Heart right ventricle (tissue), 16 donors: ENCODE measurements at places on chromosomes 5 and 9. TPM values are rescaled to one million over a fixed set of nuclear protein-coding genes. Genes with fewer than 3 reads are reported as not detected.

EIF4E1B gene
- not detected for total RNA-seq

TERT gene
- not detected for total RNA-seq

SCGB3A2 gene
- total RNA-seq = not detected

CHSY3 gene
- total RNA-seq = 1.3 TPM

GAPT gene
- not detected for total RNA-seq

PCDHGB6 gene
- total RNA-seq = 5.4 TPM

CXCL14 gene
- total RNA-seq = 0.49 TPM

DNA sequence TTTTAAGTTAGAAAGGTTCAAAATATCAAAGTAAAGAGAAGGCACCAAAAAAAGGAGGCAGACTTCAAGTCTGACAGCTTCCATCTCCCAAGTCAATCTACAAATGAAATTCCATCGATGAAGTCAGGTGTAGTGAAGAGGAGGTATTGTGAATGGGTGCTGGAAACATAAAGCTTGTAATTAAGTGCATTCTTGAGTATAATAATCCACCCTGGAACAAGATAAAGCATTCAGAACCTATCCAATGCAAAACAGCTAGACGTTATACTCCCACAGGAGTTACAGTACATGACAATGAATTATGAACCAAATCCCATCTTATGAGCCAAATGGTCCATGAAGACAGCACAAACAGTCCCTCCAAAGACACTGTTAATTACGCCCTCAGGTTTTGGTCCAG is 22.3 kb downstream of the BNC2 start:
- H3K36me3 ChIP-seq = no peaks in the 10 kb centered on the region
- H3K4me3 ChIP-seq = no peak overlapping the region
- no peak for DNase-seq
- H3K27ac ChIP-seq = no peak overlapping the region

DNA sequence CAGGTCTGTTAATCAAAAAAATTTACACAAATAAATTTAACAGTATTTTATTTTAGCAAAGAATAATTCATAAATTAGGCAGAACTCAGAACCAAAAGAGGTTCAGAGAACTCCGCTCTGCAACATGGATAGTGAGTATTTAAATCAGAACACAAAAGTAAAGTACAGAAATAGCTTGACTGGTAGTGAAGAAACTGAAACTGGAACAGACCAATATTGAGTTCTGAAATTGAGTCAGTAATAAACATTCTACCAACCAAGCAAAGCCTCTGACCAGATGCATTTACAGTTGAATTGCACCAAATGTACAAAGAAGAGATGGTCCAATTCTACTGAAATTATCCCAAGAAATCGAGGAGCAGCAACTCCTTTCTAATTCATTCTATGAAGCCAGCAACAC is 1542.8 kb downstream of the EFNA5 start:
- no peak overlapping the region for H3K27ac ChIP-seq
- H3K27me3 ChIP-seq = no peaks in the 10 kb centered on the region
- no peaks in the 10 kb centered on the region for H3K4me1 ChIP-seq
- no peak for DNase-seq
- no peaks in the 10 kb centered on the region for H3K36me3 ChIP-seq

DNA sequence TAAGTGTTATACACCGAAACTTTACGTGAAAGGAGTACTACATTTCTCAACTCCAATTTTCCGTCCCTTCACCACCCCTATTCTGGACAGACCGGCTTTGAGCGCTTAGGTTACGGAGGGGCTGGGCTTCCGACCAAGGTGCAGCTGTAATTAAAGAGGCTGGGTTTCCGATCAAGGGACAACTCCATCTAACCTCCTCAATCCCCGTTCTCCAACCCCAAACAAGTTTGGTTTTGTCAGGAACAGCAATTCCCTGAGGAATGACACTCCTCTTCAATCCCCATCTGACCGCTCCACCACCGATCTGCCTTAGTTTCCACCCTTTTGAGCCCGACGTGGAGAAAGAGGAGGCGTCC is 577 bp downstream of the TUT7 start:
- DNase-seq = no peak
- peaks cover 29% of the 10 kb centered on the region for H3K36me3 ChIP-seq
- H3K27ac ChIP-seq = peak overlapping the region; percentile 59
- peak overlapping the region; percentile 95 for H3K4me3 ChIP-seq
- H3K27me3 ChIP-seq = no peaks in the 10 kb centered on the region
- peaks cover 56% of the 10 kb centered on the region for H3K4me1 ChIP-seq

- H3K36me3 ChIP-seq = no peaks in the 10 kb centered on the region
- H3K27ac ChIP-seq = peak overlapping the region; percentile 87
- H3K27me3 ChIP-seq = no peaks in the 10 kb centered on the region
- no peak overlapping the region for H3K4me3 ChIP-seq
- DNase-seq = no peak
Measured at GRCh38 chr5:151212406-151212798, 11.5 kb downstream of the CCDC69 start.

GRCh38 chr5:164581889-164582288 is 1076.5 kb downstream of the MAT2B start:
- no peaks in the 10 kb centered on the region for H3K36me3 ChIP-seq
- no peak for DNase-seq
- H3K27me3 ChIP-seq = no peaks in the 10 kb centered on the region
- no peaks in the 10 kb centered on the region for H3K4me1 ChIP-seq

GRCh38 chr5:38473008-38473407 is 83.4 kb downstream of the LIFR start:
- peak; percentile 44 for DNase-seq
- H3K4me3 ChIP-seq = no peak overlapping the region
- H3K36me3 ChIP-seq = no peaks in the 10 kb centered on the region

- H3K27ac ChIP-seq = no peak overlapping the region
- no peak overlapping the region for H3K4me3 ChIP-seq
- no peaks in the 10 kb centered on the region for H3K4me1 ChIP-seq
- no peaks in the 10 kb centered on the region for H3K27me3 ChIP-seq
- H3K36me3 ChIP-seq = no peaks in the 10 kb centered on the region
Measured at GRCh38 chr5:180364306-180364856, 11.2 kb upstream of the GFPT2 start.

- no peaks in the 10 kb centered on the region for H3K4me1 ChIP-seq
- H3K36me3 ChIP-seq = no peaks in the 10 kb centered on the region
- H3K27ac ChIP-seq = no peak overlapping the region
- H3K27me3 ChIP-seq = no peaks in the 10 kb centered on the region
- DNase-seq = no peak
Measured at GRCh38 chr5:4348423-4348822, 752.8 kb downstream of the IRX1 start.

DNA sequence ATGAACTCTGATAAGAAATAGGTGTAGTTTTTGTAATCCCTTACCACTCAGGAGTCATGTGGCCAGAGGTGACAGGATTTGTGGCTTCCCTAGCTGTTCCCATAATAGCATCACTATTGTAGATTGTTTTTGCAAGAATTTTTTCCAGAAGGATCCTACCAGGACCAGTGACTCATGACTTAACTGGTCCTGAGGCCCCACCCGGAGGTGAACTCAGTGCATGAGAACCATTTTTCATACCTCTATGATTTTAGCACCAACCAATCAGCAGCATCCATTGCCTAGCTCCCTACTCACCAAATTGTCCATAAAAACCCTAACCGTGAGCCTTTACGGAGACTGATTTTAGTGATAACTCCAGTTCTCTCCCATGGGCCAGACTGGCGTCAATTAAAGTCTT is 484.8 kb downstream of the PSAT1 start:
- peaks cover under 1% of the 10 kb centered on the region for H3K4me1 ChIP-seq
- no peaks in the 10 kb centered on the region for H3K36me3 ChIP-seq
- H3K27ac ChIP-seq = no peak overlapping the region
- H3K27me3 ChIP-seq = no peaks in the 10 kb centered on the region
- DNase-seq = no peak
- H3K4me3 ChIP-seq = no peak overlapping the region

DNA sequence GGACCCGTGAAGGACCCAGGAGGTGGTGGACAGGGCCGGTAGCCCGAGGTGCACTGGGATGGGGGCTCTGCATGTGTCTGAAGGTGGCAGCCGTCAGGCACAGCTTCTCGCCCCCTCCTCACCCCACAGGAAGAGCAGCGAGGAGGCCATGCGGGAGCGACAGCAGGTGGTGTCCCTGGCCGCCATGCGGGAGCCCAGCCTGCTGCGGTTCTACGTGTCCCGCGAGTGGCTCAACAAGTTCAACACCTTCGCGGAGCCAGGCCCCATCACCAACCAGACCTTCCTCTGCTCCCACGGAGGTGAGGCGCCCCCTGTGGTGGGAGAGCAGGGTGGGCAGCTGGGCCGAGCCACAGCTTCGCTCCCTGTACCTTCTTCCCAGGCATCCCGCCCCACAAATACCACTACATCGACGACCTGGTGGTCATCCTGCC is 39.9 kb downstream of the USP20 start:
- H3K4me1 ChIP-seq = no peaks in the 10 kb centered on the region
- H3K27ac ChIP-seq = no peak overlapping the region
- H3K4me3 ChIP-seq = no peak overlapping the region
- H3K27me3 ChIP-seq = no peaks in the 10 kb centered on the region
- no peak for DNase-seq

DNA sequence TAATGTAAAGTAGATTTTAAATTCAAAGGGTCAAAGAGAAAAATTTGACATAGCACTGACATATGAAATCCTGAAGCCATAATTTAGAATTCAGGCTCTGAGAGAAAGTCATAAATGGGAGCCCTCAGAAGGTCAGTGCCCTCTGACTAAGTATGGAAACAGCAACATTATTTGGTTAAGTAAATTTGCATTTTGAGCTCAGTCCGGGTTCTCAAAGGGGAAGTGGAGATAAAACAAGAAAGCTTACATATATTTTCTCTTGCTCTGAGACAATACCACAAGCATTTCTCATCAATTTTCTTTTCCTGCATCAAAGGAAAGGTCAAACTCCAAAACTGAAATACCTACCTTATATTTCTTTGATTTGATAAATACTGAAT is 348.0 kb downstream of the SEMA5A start:
- H3K36me3 ChIP-seq = no peaks in the 10 kb centered on the region
- no peaks in the 10 kb centered on the region for H3K4me1 ChIP-seq
- no peak for DNase-seq
- no peak overlapping the region for H3K27ac ChIP-seq

DNA sequence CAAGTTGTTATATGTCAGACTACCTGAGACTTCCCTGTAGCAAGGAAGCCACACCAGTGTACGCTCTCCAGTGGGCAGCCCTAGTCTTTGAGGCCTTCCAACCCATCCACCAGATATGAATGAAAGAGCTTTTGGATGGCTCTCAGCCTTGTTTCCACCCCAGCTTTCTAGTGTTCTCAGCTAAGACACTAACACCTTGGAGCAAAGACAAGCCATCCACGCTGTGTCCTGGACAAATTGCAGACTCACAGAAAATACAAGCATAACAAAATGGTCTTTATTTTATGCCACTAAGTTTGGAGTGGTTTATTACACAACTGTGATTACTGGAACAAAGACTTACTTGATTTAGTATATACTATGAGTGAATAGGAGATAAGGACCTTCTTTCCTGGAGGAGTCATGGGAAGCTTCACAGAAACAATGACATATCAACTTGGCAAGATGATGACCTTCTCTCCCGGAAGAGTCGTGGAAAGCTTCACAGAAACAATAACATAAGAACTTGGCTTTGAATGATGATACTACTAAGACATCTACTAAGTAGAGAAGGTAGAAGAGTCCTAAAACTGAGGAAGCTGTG is 134.0 kb upstream of the VCAN start:
- H3K27me3 ChIP-seq = no peaks in the 10 kb centered on the region
- no peak for DNase-seq
- no peaks in the 10 kb centered on the region for H3K4me1 ChIP-seq
- no peaks in the 10 kb centered on the region for H3K36me3 ChIP-seq
- no peak overlapping the region for H3K4me3 ChIP-seq
- H3K27ac ChIP-seq = no peak overlapping the region

GRCh38 chr5:91283326-91283725 is 99.8 kb downstream of the ARRDC3 start:
- DNase-seq = no peak
- no peaks in the 10 kb centered on the region for H3K36me3 ChIP-seq
- peaks cover 8% of the 10 kb centered on the region for H3K4me1 ChIP-seq
- no peak overlapping the region for H3K27ac ChIP-seq
- H3K27me3 ChIP-seq = no peaks in the 10 kb centered on the region
- no peak overlapping the region for H3K4me3 ChIP-seq

DNA sequence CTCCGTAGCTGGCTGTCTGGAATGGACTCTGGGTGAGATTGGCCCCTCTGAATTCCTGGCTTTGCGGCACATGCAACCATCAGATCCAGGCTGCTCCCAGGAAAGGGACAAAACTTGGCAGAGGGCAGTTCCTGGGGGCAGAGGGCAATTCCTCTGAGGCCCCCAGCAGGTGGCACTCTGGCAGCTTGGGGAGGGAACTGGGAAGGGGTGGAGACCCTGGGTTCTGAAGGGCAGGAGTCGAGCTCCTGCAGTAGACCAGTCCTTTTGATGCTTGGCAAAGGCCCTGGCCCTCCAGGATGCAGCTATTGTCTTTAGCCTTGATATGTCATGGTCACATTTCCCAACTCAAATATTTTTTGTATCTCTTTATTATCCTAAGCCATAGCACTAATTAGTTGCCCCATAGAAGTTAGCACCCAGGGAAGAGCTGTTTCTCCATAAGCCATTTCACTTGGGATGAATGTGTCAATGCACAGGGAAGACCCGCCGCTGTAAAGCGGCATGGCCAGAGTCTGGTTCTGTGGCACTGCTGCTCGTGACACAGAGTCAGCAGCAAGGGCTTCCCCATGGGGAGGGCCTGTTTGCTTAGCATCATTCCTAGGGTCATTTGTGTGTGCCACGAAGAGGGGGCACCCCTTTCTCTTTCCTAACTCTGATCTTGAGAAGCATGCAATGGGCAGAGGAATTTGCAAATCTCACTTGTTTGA is 51.2 kb upstream of the CDK20 start:
- H3K27ac ChIP-seq = no peak overlapping the region
- no peaks in the 10 kb centered on the region for H3K27me3 ChIP-seq
- DNase-seq = no peak
- no peaks in the 10 kb centered on the region for H3K36me3 ChIP-seq
- H3K4me3 ChIP-seq = no peak overlapping the region

GRCh38 chr9:118946669-118947068 is 422.6 kb downstream of the BRINP1 start:
- H3K4me3 ChIP-seq = no peak overlapping the region
- no peaks in the 10 kb centered on the region for H3K4me1 ChIP-seq
- H3K27me3 ChIP-seq = no peaks in the 10 kb centered on the region
- H3K27ac ChIP-seq = no peak overlapping the region
